Skin of body (tissue), 3 donors: ENCODE measurements at places on chromosomes 16 and 17. TPM values are rescaled to one million over a fixed set of nuclear protein-coding genes. Genes with fewer than 3 reads are reported as not detected.

DBF4B gene
- 3.9 TPM for total RNA-seq

LPO gene
- total RNA-seq, result not detected

ALOXE3 gene
- total RNA-seq, result 3.2 TPM

LYZL6 gene
- not detected for total RNA-seq

GAN gene
- total RNA-seq, result 23.4 TPM

SLC47A1 gene
- total RNA-seq, result 0.59 TPM

MYH8 gene
- total RNA-seq, result 442 TPM

SPG7 gene
- 84.2 TPM for total RNA-seq

HAP1 gene
- 0.49 TPM for total RNA-seq

GRCh38 chr16:69485816-69486215 is 61.4 kb downstream of the CYB5B start:
- DNase-seq, result no peak

DNA sequence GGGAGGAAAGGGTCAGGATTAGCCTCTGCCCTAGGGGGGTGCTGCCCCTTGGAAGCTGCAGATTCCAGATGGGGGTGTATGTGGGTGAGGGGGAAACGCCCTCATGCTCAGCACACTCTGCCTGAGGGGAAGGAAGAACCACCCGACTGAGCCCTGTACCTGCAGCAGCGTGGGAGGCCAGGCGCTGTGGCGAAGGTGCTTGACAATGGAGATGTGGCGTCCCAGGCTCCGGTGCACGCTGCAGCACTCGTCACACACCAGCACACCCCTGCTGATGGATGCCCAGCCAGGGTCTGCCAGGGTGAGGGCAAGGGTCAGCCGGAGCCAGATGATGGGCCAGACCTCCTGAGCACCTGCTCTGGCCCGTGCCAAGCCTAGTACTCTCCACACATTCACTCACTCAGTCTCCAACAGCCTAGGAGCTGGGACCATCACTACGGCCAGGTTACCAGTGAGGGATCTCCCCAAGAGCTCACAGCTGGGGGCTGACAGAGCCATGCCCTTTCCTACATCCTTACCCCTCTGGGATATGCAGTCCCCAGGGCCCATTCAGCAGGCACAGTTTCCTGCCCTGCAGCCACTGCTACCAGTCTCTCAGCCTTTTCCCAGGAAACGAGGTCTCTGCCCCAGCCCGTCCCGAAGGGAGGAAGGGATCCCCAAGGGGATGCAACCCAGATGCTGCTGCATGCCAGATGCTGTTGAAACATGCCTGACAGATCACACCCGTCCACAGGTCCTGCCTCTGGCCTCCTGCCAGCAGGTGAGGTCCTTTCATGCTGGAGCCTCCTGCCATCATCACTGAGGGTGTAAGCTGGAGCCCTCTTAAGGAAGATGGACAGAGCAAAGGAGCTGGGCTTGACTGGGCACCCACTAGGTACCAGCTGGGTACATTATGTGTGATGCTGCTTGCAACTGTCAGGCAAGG is 5.9 kb downstream of the GIT1 start:
- no peak for DNase-seq

DNA sequence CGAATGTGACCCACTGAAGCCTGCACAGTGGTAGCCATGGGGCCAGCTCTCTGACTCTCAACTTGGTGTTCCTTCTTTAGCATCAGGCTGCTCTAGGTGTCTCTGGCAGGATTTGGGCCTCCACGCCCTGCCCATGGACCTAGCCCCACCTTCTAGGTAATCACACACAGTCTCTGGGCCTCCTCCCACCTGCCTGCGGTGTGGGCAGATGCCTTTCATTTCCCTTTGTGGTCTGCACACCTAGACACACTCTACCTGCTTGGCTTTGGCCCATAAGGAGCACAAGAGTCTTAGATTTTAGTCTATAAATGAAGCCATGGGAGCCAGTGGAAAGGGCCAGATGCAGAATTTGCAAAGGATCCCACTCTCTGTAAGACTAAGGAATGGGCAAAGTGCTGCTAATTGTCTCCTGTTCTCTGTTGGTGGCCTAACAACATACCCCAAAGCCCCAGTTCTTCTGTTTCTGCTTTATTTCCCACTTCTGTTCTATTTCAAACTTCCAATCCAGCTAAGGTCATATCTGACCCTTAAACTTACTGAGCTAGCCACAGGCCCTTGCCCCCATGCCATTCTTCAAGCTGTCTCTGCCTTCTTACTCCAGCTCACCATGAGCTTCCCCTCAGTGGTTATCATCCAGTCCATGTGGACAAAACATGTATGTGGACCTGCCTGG is 7.2 kb upstream of the MFSD6L start:
- DNase-seq, result no peak

DNA sequence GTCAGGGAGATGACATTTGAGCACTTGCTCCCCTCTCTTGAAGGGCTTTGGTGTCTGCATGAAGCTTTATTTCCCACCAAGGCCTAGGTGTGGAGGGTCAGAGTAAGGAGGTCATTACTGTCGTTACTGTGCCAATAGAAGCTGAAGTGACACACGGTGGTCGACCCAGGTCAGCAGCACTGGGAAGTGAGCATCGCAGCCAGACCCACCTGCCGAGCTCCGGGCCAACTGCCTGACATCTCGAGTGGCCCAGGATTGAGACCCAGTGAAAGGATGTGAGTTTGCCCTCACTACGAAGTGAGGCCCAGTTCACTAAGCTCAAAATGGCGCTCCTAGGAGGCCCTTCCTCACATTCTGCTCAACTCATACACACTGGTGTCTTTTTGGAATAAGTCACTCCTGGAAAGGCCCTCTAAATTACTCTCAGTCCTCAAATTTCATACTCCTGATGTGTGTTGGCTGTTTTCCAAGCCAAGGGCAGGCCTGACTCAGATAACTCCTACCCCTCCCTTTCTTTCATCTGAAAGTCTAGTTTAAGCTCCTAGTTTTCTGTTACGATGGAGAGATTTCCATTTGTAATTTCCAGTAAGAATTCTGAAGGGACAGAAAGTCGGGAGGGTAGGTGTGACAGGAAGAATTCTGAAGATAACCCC is 200.4 kb downstream of the LGALS9B start:
- DNase-seq, result no peak

- DNase-seq, result no peak
Observed at GRCh38 chr17:41160648-41161047, at the start of gene KRTAP4-4. KRTAP4-4 (minus strand) TSS chr17:41160748; CDS start chr17:41160691, 57 bp downstream.

- no peak for DNase-seq
Observed at GRCh38 chr17:38564869-38565268, 40.9 kb downstream of the SRCIN1 start.

DNA sequence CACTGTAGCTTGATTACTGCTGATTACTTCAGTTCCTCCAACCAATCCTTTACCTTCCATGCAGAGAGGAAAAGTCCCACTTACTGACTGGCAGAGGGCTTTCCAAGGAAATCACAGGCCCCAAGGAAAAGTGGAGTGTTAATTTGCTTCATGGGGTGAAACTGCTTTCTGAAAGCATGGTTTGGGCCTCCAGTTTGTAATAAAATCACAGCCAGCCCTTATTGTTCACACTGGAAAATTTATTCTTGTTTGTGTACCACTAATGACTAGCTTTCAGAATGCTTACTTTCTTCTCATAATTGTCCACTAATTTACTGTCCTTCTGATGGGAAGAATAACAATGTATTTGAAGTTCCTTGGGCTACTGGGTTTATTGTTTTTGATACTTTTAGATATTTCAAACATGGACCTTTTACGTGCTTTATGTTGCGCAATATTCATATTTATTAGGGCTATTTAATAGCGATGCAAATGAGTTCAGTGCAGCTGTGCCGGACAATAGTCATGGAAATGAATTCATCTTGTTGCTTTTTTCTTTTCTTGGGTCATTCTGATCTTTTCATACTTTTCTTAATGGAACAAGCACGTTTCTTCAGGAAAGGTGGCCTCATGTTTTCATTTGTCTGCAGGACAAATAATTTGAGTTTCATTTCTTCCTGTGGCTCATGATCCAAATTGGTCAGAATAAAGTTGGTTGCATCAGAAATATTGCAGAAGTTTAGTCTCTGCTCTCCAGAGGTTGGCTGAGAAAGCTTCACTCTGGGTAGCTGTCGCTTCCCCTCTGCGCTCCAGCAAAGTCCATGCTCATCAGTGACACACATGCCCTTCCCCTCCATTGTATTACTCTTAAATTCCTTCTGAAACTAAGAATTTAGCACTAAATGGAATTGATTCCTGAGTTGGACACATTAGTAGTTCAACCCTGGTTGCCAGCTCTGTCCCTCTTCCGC is 128.7 kb downstream of the PRKCA start:
- DNase-seq, result no peak

DNA sequence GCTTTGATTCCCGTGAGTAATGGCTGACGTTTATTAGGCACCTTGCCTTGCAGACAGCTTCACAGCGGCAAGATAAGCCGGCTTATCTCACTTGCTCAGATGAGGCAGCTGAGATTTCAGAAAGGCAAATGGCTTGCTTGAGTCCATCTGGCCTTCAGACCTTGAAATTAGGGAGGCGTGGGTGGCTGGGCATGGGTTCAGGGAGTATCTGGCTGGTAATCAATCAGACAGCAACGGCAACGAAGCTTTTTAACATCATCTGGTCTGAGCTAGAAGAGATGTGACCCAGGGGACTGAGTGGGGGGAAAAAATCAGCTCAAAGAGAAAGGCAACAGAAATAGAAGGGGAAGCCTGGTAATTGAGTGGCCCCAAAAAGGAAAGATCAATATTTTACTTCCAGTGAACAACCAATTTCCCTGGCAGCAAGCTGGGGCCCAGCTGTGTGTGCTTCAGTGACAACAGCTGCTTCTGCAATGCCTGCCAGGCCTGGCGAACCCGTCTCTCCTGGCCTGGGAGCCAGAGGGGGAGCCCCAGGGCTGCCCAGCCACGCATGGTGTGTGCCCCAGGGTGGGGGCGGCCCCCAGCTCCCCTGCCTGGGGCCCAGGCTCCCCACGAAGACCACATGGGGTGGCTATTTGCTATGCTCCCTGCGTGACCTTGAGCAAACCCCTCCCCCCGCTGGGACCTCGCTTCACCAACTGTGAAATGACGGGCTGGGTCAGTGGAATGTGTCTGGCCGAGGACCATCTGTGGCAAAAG is 34.0 kb downstream of the RAB11FIP4 start:
- DNase-seq, result peak; percentile 37

DNA sequence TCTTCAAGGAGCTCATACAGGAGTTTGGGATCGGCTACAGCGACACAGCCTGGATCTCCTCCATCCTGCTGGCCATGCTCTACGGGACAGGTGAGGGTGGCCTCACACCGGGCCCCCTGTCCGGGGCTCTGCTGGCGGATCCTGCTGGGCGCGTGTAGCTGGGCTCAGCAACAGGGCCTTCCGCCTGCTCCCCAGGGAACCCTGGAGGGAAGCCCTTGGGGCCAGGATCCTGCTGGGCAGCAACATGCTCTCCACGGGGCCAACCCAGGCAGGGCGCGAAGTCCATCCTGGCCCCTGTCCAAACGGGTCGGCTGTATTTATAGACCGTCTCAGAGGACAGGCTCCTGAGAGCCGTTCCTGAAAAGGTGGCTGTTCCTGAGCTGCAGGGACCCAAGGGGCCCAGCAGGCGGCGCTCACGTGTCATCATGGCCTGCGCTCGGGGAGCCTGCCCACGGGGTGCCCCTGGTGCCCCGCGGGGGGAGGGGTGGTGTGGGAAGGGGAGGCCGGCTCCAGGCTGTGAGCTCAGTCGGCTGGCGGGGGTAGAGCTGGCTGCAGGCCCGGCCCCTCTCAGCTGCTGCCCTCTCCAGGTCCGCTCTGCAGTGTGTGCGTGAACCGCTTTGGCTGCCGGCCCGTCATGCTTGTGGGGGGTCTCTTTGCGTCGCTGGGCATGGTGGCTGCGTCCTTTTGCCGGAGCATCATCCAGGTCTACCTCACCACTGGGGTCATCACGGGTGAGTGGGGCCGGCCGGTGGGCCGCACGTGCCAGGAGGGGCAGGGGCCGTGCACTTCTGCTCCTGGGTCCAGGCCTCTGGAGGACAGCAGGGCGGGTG is 7.5 kb downstream of the SLC16A3 start:
- no peak for DNase-seq

DNA sequence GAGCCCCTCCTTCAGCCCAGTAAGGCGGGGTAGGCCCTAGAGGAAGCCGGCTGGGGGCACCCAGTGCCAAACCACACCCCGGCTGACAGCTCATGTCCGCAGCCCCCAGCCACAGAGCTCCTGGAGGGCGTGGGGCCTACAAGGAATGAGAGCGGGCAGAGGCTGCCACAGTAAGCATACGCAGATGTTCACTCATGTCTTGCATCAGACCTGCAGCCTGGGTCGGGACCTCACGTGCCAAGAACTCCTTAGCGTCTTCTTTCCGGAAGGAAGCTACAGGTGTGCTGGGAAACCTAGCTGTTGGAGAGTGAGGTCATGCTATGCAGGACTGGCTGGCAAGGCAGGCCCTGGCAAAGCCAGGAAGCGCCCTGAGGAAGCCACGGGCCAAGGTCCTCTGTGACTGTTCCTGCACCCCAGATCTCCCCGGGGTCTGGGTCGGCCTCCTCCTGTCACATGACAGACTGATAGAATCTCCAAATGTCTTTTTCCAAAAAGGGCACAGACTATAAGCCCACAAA is 1.6 kb downstream of the ZNF598 start:
- no peak for DNase-seq

- no peak for DNase-seq
Observed at GRCh38 chr17:33109336-33110072, 117.9 kb downstream of the SPACA3 start.

DNA sequence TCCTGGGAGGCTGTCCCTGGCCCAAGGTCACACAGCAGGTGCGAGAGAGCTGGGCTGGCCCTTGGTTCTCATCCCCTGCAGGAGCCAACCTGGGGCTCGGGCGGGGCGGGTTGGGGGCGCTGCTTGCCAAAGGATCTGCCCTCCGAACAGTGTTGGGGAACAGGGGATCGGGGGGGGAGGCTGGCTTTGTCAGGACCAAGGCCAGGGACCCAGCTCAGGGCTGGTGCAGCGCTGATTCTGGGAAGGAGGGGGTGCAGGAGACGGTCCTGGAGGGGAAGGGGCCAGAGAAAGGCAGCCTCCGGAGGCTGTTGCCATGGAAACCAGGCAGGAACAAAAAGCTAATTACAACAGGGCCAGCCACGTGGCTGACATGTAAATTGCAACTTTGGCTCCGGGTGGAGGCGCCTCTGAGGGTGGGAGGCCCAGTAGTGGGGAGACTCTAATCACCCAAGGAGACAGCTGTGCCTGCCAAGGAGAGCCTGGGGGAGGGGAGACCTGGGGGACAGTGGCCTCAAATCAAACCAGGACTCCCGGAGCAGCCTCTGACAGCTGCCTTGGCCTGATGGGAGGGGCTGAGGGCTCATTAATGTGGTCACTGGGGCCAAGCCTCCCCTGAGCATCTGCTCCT is 1.3 kb downstream of the TUBB3 start:
- DNase-seq, result peak; percentile 27

GRCh38 chr17:39603304-39604016 is 4.3 kb downstream of the NEUROD2 start:
- no peak for DNase-seq

DNA sequence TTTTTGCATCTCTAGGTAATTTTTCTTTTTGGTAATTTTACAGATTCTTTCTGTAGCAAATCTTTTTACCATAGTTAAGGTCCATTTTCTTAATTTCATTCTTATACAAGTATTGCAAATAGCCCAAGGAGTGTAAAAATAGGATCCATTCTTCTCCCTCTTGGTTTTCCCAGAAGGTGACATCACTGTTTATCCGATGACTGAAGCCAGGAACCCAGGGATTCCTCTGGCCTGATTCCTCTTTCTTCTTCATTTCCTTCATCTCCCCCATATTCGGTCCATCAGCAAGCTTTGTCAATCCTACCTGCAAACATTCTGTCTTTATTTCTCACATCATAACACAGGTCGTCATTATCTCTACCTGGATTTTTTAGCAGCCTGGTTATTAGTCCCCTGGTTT is 5.3 kb downstream of the RBBP6 start:
- no peak for DNase-seq
